Stimulated activated CD4-positive, alpha-beta T cell treated with anti-CD3 and anti-CD28 coated beads, Interleukin-12 subunit alpha, Interleukin-12 subunit beta, amount 100 ng/mL, for 24 hours (primary cell): ENCODE measurements at places on chromosomes 16 and 17.

- no peak for DNase-seq
Measured at GRCh38 chr17:28509789-28510188, 3.6 kb downstream of the FOXN1 start.

DNA sequence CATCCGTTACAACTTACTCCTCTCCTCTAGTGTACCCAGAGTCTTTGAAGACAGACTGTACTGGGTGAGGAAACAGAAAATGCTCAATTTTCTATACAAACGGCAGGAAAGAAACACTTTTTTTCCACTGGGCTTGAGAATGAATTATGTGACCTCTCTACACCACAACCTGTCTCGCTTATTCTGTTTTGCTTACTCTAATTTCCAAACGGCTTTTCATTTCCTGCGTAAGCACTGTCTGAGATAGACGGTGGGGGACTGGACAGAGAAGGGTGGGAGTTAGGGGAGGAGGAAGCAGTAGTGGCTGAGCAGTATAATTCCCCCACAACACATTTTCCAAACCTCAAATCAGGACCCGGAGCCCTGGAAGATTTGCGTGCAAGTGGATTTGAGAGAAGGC lies 191.4 kb upstream of the SDK2 start:
- DNase-seq, result no peak

GRCh38 chr17:17109256-17109655 lies 67.0 kb downstream of the MPRIP start:
- DNase-seq, result no peak

DNA sequence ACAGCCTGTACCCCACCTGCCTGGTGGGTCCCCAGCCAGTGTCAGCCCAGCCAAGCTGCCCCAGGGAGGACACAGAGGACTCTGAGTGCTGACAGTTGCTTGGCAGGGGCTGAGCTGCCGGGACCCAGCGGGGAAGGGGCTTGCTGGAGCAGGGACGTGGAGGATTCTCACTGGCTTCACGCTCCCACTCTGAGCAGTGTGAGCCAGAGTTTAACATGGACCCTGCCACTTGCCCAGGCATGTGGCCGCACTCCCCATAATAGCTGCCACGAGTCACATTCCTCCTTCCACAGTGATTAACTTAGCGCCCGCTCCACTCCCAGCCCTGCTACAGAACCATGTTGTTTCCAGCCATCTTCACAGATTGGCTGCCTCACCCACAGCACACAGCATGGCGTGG lies 31.2 kb downstream of the SREBF1 start:
- DNase-seq, result no peak

DNA sequence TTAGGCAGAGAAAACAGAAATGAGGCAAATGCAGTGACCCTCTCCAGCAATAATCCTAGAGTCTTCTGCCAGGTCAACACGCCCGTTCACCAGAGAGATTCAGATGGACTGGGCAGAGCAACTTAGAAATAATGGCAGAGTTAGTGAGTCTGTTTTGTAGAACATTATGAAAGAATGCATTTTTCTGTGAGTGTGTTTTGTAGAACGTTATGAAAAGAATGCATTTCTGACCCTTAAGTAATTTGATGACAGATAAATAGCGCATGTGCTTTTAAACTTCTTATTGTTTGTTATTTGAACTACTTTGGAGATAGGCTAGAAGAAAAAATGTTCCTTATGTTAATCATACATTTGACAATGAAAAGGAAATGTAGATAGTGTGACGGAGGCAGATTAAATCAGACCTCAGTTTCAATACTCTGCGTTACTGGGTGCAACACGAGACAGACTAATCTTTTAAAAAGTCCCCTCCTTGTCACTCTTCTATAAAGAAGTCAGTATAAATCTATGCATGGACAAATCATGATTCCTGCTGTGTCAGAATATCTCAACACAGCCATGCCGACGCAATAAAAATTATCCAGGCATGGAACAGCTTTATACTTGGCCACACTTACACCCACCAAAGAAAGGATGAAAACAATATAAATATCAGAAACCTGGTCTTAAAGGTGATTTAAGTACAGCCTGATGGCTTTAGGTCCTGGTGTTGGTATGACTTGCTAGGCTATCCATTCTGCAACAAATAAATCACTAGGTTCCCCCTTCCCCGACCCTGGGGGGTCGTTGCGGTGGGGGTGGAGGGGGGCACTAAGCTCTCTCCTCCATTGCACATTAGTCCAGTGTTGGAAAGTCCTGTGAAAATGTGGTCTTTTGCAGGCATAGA lies 47.8 kb downstream of the MARCHF10 start:
- no peak for DNase-seq

GRCh38 chr17:50624321-50624934 lies 10.3 kb upstream of the ABCC3 start:
- DNase-seq, result no peak

GRCh38 chr17:36001110-36001771 lies at the start of gene CCL15:
Gene CCL15 (minus strand): TSS chr17:36001553. CDS start chr17:36001492, 61 bp downstream.
- DNase-seq, result no peak

DNA sequence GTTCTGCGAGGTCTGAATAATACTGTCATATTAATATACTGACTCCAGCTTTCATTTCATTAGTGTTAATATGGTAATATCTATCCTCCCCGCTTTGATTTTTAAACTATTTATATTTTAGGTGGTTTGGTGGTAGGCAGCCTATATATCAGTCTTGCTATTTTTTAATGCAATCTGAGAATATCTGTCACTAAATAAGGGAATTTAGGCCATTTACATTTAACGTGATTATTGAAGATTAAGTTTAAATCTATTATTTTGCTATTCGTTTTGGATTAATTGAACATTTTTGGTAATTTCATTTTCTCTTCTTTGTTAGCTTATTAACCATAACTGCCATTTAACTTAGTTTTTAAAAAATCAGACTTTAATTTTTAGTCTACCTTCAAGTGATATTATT lies 247.7 kb upstream of the PMFBP1 start:
- DNase-seq, result no peak

DNA sequence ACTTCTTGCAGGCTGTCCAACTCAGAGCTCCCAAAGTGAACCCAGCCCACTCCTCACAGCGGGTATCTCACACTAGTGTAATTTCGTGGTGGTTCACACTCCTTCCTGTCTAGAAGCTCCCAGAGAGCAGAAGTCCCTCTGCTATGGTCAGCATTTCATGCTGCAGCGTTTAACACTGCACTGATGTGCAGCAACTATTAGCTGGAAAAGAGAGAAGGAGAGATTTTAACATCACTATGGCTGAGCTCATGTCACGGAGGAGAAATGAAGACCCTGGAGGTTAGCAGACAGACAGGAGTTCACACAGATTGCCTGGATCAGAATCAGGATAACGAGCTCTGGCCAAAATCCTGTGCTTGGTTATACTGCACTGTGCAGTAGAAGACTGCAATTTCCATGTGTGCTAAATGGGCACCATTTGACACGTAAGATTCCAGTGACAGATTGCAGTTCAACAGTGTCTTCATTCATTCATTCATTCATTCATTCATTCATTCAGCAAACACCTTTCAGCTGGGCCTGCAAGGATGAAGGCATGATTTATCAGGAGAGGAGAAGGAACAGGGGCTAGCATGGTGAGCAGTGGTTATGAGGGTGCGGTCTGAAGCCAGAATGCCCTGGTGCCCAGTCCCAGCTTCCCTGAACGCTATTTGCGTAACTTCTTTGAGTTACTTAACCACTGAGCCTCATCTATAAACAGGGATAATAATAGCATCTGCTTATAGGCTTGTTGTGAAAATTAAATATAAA lies 5.3 kb upstream of the CCL1 start:
- DNase-seq, result no peak

DNA sequence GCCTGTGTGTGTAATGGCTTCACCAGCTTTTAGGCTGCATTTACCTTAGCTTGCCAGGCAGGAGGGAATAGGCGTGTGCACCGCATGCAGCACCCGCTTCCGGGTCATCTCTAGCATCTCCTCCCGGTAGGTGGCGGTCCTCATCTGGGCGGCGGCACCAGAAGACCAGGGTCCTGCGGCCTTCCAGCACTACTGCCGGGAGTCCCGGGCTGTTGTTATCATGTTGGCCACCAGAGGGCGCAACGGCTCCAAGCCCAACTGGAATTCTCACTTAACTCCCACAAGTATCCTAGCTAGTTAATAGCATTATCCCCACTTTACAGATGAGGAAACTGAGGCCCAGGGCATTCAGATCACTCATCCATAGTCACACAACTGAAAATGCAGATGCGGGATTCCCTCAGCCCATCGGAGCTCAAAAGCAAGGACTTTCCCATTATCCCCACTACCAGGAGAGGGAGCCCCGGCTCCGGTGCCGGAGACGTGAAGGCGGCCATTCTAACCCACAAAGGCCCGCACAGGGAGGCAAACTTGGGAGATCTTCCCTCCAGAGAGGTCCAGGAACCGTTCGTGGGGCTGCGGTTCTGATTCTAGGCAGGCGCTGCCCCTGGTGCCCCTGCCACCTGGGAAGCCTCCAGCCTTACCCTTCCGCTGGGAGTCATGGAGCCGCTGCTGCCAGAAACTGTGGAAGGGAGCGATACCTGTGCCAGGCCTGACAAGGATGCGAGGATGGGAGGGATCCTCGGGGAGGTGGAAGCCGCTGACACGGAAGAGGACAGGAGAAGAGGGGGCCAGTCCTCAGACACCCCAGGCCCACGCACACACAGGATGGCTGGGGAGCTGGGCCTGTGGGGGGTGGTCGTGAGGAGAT lies 23.9 kb downstream of the LGALS9 start:
- DNase-seq, result peak; percentile 33

DNA sequence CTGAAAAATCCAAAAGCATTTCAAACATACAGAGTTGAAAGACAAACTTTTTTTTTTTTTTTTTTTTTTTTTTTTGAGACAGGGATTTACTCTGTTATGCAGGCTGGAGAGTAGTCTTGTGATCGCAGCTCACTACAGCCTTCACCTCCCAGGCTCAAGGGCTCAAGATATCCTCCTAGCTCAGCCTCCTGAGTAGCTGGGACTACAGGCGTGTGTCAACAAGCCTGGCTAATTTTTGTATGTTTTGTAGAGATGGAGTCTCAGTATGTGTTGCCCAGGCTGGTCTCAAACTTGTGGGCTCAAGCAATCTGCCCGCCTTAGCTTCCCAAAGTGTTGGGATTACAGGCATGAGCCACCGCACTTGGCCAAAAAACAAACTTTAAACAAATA lies 64.2 kb upstream of the KIFC3 start:
- DNase-seq, result no peak

DNA sequence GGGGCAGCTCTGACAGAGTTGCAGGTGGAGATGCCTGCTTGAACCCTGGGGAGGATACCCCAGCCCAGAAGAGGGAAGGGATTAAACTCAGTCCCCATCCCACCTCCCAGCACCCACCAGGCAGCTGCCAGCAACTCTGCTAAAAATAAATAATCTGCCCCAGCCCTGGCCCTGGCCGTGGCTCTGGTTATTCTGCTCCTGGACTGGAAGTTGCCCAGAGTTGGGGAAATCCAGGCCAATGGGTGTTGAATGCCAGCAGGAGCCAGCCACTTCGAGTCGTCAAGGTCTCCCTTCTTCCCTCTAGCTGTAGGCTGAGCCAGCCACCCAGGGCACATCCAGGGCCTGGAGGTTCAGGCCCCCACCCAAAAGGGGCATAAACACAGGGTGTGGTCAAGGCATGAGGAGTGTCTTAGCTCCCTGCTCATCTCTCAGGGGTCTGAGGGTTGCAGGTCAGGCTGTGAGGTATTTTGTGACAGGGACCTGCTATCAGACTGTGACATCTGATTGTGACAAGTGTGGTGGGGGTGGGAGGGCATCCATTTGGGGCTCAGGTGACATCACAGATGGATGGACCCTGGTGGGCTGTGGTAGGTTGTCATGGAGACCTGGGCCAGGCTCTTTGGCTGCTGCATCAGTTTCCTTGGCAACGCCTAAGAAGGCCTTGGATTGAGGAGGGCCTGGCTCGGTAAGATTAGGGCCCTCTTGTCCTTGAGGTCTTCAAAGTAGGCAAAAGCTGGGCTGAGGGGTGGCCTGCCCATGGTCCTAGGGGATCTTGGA lies 1.0 kb upstream of the RRAD start:
- no peak for DNase-seq

DNA sequence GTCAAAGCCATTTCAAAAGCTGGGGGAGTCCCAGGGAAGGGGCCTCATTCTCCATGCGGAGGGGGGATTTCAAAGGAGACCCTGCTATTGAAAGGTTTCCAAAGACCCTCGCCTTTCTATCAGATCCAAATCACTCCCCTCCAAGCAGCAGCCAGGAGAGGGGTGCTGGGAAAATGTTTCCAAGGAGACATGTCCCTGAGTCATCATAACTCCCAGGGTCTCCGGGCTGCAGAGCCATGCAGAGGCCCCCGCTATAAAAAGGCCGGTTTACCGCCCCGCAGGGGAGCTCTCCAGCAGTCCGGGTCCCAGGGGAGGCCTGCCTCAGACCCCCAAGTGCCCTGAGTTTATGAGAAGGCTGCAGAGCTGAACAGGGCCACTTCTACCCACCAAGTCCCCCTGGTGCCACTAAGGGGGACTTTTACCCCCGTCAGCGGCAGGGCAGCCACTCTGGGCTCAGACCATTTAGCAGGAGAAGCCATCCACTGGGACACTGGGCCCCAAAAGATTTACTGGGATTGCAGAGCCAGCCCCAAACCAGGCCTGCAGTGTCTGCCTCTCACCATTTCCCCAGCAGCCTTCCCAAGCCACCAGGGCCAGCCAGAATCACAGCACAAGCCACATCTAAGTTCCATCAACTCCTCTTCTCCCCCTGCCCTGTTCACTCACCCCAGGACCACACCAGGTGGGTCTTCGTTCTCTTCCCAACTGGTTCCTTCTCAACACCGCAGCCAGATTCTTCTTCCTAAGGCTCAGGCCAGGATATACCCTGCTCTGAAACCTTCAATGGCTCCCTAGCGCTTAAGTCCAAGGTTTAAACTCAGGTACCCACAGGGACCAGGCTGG lies 234.4 kb downstream of the ZNF423 start:
- no peak for DNase-seq

DNA sequence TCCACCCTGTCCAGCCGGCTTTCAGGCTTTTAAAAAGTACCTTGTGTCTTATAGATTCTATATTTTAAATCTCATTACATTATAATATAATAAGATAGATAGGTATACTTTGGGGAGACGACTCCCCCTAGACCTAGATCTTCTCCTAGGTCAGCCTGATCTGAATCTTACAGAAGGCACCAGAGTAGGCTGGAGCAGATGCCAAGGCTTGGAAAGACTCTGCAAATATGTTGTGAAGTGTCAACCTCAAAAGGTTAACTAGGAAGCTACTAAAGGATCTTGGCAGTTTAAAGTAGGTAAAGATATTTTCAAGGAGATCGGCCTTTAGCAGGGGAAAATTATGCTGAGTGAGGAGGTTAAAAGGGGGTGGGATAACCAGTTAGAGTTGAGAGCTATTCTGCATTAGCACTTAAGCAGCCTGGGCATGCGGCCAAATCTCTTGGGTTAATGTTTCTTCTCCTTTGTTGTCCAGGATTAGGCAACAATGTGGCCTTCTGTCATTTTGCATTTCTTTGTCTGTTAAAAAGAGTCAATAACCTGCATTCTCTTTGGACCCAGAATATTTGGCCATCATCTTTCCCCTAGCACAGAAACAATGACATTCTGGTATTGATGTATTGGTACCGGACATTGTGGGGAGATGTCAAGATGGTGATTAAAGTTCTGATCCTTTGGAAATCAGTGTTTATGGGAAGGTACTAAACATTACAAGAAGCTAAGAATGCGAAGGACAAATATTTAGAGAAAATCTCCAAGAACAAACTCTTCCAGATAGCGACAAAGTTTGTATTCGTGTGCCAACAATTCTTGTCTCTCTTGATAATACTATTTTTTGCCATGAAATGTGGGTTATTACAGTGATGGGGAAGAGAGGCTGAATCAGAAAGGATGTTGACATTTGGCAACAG lies 51.2 kb upstream of the DHX40 start:
- DNase-seq, result no peak

GRCh38 chr16:89193576-89194293 lies 6.6 kb downstream of the SLC22A31 start:
- DNase-seq, result no peak

- no peak for DNase-seq
Measured at GRCh38 chr17:80071116-80071841, 30.1 kb upstream of the GAA start.
